ENCODE measurements at places on chromosomes 11 and 22.

GRCh38 chr11:2548596-2548995 is 103.8 kb downstream of the KCNQ1 start:
- no peak for DNase-seq

GRCh38 chr11:61954851-61955421 is 4.8 kb downstream of the BEST1 start:
- DNase-seq, result no peak

GRCh38 chr22:39148727-39149535 is 3.5 kb downstream of the CBX7 start:
- no peak for DNase-seq

- no peak for DNase-seq
Measured at GRCh38 chr11:105699203-105699602, 89.3 kb downstream of the GRIA4 start.

DNA sequence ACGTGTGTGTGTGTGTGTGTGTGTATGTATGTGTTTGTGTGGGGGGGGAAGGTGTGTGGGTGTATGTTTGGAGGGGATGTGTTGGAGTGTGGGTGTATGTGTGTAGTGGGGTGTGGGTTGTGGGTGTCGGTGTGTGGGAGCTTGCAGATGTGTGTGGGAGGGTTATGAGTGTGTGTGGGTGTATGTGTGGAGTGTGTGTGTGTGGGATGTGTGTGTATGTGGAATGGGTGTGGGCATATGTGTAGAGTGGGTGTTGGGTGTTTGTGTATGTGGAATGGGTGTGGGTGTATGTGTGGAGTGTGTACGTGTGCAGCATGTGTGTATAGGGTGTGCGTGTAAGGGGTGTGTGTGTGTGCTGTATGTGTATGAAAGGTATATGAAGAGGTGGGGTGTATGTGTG is 14.7 kb downstream of the STX3 start:
- no peak for DNase-seq

DNA sequence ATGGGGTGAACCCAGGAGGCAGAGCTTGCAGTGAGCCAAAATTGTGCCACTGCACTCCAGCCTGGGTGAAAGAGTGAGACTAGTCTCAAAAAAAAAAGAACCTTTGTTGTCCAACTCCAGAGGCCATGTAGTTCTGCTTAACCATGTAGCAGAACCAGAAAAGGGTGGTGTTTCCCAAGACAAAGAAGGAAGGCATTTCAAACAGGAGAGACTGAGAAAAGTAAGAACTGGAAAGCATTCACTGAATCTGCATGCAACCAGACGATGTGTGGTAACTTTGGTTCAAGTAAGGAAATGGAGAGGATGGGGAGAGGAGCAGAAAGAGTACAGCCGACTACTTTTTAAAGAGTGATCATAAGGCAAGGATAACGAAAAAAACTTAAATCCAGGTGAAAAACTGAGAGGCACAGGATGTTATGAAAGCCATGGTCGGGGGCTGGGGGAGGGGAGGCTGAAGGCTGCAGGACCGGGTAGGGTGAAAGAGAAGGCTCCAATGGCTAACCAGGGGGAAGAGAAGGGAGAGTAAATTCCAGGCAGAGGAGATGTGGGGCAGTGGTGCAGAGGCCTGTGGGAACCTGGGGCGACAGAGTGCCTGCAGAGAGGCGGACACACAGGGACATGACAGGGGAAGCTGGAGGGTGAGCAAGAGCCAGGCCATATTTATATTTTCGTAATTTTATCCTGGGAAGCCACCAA is 48.8 kb downstream of the MAPK1 start:
- DNase-seq, result no peak

DNA sequence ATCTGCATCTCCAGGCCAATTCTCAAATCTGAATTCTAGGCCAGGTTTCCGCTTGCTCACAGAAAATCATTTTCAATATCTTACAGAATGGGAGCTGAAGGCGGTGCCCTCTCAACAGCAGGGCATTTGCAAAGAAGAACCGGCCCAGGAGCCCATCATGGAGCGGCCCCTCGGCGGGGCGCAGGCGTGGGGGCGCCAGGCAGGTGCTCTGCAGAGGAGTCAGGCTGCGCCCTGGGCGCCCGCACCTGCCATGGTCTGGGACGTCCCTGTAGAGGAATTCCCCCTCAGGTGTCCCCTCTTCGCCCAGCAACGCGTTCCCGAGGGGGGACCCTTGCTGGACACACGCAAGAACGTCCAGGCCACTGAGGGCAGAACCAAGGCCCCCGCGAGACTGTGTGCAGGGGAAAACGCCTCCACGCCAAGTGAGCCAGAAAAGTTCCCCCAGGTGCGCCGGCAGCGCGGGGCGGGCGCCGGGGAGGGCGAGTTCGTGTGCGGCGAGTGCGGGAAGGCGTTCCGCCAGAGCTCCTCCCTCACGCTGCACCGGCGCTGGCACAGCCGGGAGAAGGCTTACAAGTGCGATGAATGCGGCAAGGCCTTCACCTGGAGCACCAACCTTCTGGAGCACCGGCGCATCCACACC is 11.5 kb downstream of the ZNF74 start:
- no peak for DNase-seq

GRCh38 chr11:73554671-73555320 is 43.1 kb downstream of the FAM168A start:
- DNase-seq, result no peak

DNA sequence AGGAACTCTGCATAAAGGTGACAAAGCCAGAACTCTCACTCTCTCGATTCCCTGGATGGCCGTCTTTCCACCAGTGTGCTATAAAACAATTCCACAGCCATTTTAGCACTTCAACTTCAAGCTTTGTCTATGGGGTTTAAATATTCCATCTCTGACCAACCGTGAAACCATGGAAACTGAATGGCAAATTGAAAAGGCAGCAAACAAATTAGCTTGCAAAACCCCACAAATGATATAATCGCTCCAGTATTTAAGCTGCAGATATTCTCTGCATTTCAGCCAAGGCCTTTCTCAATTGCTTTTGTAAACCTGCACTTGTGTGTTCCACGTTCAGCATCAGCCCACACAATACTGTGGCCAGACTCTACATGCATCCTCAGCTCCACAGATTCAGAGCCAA is 131.7 kb upstream of the ISX start:
- no peak for DNase-seq

DNA sequence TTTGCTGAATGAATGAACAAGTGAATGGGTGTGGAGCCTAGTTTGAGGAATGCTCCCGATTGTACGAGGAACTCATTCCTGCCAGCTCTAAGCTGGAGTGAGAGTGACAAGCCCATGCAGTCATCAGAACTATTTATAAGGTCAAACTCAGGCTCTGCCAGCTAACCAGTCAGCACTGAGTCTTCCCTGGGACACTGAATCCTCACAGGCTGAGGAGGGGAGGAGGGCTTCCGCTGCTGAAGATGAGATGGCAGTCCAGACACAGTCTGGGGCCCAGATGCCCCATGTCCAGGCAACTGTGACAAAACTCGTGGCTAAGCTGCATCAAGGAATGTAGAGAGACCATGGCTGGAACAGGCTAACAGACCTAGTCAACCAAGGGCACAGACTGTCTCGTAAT is 4.0 kb downstream of the LRP4 start:
- no peak for DNase-seq

- DNase-seq, result no peak
Measured at GRCh38 chr11:87114093-87114492, 76.4 kb downstream of the TMEM135 start.

DNA sequence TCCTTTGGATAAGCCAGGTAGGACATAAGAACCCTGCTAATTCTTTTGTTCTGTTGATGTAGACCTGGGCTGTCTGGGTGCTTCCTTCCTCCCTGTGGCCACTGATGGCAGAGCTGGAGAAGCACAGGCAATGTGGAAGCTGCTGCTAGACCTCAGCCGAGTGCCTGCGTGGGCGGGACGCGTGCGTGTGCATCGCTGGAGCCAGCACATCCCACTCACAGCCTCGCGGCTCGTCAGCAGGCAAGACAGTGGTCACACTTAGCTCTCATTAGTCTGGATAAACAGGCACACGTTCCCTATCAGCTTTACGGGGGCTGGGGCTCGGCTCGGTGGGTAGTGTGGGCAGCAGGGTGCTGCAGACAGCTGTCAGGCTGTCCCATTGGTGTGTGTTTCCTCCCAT is 155.7 kb downstream of the GRIK4 start:
- DNase-seq, result no peak

GRCh38 chr11:74675761-74676160 is 55.5 kb downstream of the CHRDL2 start:
- no peak for DNase-seq

GRCh38 chr22:36699915-36700314 is 3.6 kb downstream of the CACNG2 start:
- no peak for DNase-seq

DNA sequence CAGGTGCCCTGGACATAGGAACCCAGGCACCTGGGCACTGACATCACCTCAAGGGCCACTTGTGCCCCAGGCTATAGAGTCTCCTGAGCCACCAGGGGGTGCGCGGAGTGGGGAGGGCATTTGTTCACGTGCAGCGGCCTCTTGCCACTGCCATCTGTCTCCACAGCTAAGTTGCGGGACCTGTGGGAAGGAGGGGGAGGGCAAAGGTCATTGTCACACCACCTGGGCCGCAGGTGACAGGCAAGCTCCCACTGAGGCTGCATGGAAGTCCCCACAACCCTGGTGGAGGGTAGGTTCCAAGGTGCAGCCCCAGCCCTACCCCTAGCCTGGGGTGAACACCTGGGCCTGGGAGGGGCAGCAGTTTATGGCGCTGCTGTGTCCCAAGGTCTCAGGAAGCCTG is 79.5 kb downstream of the PIWIL3 start:
- DNase-seq, result no peak

GRCh38 chr11:77053217-77054015 is 13.4 kb upstream of the CAPN5 start:
- no peak for DNase-seq

DNA sequence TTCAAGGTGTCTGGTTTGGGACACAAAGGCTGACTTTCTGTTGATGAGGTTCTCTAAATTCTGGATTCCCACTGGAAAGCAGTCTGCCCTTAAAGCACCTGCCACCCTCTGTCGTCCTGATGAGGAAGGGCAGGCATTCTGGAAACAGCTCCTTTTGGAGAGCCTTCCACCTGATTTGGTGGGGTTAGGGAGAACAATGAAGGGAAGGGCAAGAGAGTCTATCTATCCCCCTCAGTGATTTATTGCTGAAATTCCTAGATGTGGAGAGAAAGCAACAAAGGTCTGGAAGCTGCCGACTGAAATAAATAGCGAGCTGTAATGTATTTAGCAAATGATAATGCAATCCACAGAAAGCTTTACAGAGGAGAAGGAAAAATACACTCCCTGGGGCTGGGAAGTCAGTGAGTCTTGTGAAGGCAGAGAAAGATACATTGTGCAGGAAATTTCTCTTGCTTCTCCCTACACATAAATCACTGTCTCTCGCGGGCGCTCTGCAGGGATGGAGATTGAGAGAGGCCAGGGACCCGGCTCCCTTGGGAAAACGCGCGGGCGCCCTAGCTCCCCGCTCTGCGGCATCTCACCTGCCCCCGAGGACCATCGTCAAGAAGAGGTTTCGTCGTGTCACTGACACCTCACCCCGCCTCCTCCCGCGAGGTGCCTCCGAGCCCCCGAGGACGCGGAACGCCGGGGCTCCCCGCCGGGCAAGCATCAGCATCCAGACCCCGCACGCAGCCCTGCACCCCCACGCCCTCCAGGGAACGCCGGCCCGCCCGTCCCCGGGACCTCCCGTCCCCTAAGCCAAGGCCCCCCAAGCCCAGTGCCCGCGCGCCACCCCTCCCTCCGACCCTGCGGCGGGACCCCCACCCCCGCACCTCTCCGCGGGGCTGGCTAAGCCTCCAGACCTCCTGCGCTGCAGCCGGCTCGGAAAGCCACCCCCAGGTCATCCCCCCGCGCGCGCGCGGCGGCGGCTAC is 673 bp downstream of the CDON start:
- DNase-seq, result no peak

DNA sequence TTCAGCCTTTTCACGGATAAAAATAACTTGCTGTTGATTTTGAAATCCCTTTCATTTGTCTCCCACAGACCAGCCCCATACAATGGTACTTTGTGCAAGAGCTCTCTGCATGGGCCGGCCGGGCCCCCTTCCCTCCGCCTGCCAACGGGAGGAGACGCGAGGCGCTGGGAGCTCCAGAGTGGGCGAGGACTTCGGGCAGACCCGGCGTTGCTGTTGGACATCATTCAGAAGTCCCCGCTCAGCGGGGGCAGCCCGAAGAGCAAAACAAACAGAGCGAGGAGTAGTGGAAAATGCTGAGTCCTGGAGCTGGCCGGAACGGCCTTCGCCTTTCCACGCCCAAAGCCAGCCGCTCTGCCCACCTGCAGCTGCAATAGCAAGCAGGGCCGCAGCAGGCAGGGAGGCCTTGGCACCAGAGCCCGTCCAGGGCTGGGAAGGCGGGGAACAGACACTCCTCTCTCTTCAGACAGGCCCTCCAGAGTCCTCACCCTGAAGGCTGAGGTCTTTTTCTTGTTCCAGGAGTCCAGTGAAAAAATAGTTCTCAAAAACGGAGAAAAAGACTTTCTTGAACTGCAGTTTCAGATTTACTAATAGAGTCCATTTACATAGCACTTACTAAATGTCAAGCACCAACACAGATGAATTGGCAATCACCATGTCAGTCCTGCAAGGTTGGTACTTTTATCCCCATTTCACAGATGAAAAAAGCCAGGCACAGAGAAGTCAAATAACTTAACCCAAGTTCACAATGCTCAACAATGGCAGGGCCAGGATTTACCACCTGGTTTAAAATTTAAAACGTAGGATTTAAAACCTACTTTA is 135.5 kb downstream of the ETS1 start:
- DNase-seq, result no peak

DNA sequence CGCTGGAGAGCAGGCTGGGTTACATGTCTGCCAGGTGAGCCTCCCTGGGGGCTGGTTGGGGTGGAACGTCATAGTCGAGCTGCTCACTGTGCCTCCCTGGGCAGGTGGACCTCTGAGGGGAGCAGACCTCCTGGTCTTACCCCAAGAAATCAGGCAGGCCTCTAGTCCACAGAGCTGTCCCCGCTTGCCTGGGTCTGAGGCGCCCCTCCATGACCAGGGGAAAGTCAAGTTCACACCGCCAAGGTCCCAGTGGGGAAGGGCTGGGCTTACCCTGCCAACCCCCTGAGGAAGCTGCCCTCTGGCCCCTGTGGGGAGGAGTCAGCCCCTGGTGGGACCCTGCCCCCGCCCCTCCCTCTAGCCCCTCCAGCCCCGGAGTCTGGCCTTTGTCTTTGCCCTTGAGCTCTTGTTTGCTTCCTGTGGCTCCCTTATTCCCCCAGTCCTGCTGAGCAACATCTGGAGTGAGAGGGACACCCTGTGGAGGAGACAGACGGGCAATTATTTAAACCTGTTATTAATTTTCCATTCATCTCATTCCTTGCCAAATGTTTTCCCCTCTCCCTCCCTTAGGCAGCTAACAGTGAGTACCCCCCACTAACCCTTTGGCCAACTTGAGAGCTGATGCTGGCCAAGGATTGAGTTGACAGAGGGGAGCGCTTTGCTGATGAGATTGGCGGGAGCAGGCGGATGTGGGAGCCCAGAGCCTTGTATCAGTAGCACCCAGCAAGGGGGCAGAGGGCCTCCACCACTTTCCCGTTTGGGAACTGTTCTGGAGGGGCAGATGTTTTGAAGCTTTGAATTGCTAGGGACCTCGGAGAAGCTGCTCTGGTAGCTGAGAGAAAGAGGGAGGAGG is 83.4 kb downstream of the CEP164 start:
- DNase-seq, result no peak

DNA sequence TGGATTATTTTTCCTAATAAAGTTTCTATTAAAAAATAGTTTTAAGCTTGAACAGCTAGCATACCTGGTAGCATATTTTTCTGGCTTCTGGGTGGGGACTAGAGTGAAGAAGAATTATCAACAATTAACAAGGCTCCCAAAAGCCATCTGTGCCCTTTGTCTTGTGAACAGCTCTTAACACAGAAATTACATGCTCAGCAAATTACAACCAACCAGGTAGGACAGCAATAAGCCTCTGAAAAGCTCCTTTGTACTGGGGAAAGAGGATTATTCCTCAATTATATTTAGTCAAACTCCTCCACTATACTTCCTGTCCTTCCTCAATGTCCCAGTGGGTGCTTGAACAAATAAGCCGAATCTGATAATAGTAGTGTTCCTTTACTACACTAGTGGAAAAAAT is 162.8 kb downstream of the RAB38 start:
- no peak for DNase-seq

Data from progenitor cell of endocrine pancreas (in vitro differentiated cells).